Stimulated activated CD8-positive, alpha-beta memory T cell treated with anti-CD3 and anti-CD28 coated beads, Interleukin-2, amount 100 ng/mL, for 1 hour (primary cell): ENCODE measurements at places on chromosomes 3 and 15.

DNA sequence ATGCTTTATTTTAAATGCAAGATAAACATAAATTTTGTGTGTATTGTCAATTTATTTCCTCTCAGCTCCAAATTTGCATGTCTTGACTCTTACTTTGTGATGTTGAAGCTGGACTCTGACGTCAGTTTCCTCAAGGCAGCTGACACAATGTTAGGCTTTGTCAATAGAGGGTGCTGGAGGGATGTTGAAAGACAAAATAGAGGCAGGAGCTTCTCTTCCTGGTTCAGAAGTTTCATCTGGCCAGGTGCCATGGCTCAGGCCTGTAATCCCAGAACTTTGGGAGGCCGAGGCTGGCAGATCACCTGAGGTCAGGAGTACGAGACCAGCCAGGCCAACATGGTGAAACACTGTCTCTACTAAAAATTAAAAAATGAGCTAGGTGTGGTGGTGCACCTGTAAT, 408.6 kb downstream of the GBE1 start:
- no peak for DNase-seq

- DNase-seq, result no peak
Observed at GRCh38 chr3:100744671-100745070, 35.4 kb downstream of the TFG start.

DNA sequence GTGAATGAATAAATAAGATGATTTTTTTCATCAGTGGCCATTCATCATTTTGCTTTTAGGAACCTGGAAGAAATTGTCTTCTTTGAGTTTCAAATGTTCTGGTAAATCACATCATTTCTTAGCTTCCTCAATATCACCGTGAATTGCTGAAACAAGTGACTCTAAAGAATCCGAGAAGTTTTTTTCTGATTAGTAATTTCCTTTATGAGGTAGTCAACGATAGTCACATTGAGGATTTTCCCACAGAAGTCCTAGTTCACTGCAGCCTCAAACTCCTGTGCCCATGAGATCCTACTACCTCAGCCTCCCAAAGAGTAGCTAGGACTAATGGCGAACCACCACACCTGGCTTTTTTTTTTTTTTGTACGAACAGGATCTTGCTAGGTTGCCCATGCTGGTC, 3.6 kb upstream of the TMPRSS7 start:
- no peak for DNase-seq

GRCh38 chr3:125240496-125240895, 27.9 kb upstream of the SLC12A8 start:
- DNase-seq, result no peak

- DNase-seq, result no peak
Observed at GRCh38 chr3:141646760-141647561, 91.1 kb upstream of the RNF7 start.

DNA sequence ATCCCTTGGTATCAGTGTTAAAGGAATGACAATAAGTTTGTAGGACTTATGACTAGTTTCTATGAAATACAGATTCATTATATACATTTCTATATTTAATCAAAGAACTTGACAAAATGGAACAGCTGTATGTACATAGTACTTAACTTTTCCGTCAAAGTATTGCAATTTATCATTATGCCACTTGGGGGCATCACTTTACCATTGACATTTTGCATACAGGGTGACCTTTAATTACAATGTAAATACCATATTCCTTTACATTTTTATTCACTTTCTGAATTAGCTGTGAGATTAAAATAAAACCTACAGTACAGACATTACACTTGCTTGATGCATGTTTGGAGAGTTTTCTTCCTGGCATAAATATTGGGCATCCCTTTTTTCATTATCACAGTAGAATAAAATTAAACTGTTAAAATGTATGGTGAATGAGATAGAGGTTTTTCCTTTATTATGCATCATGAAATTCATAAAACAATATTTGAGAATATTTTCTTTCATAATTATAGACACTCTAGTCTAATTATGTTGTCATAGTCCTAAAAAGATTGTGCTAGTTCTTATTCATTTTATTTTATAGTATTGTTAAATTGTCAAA, 6.9 kb downstream of the NEK11 start:
- DNase-seq, result no peak

GRCh38 chr3:14120111-14120920, 4.4 kb downstream of the CHCHD4 start:
- DNase-seq, result no peak

DNA sequence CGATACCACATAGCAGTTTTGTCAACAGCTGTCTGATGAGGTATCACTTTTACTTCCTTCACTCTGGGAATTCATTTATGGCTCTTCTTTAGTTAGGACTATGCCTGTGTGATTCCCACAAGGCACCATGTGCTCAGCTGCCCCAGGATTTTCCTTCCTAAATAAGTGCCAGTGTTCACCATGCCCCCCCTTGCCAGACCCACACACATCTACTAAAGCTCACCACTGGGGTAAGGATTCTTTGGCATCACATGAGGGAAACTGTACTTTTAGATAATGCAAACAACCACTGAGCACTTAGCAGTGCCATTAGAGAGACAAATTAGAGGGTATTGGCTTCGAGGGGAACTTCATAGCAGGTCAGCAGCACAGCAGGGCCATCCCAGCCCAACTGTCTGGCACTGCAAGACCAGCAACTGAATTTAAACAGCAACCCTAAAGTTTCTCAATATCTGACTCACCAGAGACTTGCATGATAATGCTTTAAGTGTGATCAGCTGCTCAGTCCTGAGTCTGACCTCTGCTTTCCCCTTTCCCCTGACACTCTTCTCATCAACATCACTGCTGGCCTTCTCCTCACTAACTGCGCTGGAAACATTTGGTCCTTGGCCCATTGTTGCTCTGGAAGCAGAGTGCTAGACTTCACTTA, 114.3 kb downstream of the STAC start:
- DNase-seq, result no peak

GRCh38 chr3:28053759-28054158, 187.7 kb upstream of the CMC1 start:
- DNase-seq, result no peak

- DNase-seq, result no peak
Observed at GRCh38 chr3:129984125-129984524, 9.6 kb downstream of the TRH start.

GRCh38 chr15:84658788-84659411, 901 bp upstream of the NMB start:
- no peak for DNase-seq

- DNase-seq, result no peak
Observed at GRCh38 chr3:153640689-153641665, 479.0 kb downstream of the RAP2B start.

DNA sequence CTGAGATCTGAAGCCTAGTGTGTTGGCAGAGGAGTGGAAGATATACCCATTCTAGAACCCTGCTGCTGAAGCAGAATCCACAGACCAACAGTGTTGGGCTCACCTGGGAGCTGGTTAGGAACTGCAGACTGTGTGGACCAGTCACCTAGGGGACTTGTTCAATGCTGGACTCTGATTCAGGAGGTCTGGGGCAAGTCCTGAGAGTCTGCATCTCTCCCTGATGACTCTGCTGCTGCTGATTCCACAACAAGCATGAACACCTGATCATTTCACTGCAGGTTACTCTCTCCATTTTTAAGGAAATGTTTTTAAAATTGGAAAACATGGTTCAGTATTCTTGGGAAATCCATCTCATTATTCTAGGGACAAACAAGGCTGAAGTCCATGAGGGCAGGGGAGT, 84.9 kb downstream of the SEMA6D start:
- no peak for DNase-seq

- DNase-seq, result no peak
Observed at GRCh38 chr3:43582866-43583265, 38.9 kb downstream of the ANO10 start.

DNA sequence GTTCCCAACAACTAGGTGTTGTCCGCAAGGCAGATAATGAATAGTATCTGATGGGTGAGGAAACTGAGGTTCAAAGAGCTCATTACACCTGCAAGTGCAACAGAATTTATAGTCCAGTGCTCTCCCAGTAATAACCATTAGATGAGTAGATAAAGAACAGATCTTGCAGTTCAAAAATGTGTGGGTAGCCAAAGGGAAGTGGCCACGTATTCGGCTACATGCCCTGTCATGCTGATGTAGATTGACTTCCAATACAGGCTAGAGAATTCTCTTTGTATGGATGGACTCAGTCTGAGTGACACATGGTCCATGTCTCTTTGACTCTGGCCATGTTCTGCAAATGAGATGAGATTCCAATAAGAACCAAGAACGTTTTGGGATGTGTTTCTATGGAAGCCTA, 187.9 kb upstream of the LPP start:
- no peak for DNase-seq

DNA sequence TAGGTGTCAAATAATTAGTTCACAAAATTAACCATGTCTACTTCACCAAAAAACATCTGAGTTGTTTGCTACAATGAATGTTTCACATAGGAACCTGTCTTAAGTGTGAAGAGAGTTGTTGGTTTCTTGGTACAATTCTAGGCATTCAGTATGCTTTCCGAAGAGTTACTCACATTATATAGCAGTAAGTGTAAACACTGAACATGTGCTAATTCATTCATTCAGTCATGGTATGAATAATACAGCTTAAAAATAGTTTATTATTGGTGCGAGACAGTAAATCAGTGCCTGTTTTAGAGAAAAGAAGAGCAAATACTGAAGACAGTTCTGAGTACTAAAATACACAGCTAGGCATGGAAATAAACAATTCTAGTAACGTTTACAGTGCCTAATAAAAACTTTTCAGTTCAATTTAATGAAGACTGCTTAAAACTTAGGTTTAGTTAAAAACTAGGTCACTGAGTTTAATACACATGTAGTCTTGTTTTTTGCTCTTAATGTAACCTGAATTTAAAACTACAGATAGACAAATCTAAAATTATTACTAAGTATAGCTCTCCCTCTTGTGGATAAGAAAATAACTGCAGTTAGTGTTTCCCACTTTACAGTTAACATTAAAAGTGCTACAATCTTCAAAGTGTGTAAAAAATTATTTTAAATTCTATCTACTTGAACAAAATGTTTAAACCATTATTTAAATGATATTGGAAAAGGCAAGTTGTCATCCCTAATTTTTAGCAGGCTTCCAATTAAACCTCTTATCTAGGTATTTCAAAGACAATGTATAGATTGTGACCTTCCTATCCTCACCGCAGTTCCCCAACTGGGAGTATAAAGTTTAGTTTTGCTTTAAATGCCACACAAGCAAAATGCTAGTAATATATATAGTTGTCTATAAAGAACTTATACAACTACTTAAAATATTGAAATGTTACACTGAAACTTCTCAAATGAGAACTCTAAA, 20.1 kb upstream of the ZCWPW2 start:
- DNase-seq, result no peak

DNA sequence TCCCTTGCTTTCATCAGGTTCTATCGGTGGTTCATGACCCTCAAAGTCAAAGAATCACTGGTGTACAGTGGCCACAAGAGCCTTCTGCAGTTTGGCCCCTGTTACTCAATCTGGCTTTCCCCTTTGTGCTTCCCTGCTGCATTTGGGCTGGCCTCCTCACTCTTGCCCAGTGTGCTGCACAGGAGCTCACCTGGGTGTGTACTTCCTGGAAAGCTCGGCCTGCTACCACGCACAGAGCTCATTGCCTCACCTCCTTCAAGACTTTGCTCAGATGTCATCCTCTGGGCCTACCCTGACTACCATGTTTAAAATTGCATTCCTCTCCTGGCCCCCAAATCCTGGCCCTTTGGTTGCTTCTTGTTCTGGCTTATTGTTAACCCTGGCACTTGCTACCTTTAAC, 90.9 kb downstream of the MITF start:
- no peak for DNase-seq
